ENCODE measurements at places on chromosomes 11 and 22.

DNA sequence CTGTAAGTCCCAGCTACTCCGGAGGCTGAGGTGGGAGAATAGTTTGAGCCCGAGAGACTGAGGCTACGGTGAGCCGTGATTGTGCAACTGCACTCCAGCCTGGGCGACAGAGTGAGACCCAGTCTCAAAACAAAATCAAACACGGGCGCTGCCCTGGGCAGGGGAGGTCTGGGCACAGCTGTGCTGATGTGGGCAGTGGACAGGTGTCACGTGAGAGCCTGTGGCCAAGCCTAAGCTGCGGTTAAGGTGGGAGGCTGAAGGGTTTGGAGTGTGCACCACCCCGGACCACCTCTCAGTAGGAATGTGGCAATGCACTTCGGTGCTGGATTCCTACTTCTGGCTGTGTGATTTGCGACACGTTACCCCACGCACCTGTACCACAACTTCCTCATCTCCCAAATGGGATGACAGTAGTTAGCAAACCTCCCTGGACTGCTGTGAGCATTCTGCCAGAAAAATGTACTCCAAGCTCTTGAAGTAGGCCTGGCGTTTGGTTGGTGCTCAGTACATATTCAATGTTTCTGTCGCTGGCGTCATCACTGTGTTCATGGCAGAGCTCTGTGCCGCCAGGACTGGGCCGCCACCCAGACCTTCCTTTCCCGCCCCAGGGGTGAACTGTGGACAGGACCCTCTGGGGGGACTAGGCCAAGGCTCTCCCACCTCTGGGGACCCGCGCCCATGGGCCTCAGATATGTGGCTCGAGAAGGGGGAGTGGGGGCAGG lies 807 bp upstream of the ZNF74 start:
- DNase-seq = no peak

GRCh38 chr22:19175602-19176174 lies 2.8 kb downstream of the SLC25A1 start:
- DNase-seq = no peak

DNA sequence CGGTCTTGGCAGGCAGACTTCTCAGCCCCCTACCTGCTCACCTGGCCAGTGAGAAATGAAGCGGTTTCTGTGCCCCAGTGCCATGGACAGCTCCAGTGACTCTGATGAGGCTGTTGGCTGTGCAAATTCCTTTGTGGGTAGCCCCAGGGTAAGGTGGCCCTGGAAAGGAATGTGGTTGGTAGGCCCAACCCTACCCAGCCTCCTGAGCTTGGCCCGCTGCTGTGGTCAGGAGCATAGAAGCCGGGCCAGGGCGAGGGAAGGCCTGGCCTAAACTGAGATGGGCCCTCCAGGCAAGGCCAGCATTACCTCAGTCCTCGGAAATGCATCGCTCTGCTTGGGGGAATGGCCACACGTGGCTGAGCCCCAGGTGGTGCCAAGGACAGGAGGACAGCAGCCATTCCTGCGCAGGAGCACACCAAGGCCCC lies 16.9 kb downstream of the DAGLA start:
- no peak for DNase-seq

GRCh38 chr22:46482056-46482675 lies 55.3 kb downstream of the CELSR1 start:
- no peak for DNase-seq

GRCh38 chr11:36306888-36307287 lies 10.8 kb downstream of the PRR5L start:
- DNase-seq = no peak

- DNase-seq = no peak
These were observed 2.7 kb downstream of the ARL2 start for GRCh38 chr11:65016705-65017104.

DNA sequence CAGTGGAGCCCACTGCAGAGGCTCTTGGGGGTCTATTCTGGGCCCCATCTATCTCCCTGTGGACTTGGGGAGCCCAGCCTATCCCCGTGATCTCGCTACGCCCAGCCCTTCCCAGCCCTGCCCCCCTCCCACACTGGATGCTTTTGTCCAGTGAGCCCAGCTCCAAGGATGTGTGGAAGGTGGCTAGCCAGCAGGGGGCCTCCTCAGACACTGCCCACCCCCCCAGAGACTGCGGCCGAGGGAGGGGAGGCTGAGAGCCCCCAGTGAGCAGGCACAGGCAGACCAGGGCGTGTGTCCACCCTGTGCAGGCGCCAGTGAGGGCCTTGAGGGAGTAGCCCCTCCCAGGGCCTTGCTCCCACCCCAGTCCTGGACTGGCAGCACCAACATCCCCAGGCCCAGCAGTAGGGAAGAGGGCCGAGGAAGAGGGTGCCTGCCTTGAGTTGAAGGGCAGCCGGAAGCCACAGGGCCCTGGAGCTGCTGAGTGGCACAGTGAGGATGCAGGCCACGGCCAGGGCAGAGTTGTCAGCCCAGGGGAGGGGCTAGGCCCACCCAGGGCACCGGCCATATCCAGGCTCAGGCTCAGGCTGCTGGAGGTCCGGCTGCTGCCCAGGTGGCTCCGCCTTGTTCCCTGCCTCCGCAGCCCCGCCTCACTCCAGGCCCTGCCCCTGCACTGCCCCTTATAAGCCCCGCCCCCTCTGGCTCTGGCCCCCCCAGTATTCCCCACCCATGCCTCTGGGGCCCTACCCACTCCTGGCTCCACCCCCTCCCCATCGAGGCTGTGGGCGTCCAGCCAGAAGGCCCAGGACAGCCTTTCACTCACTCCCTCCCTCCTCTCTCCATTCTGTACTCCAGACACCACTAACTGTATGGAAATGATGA lies 28.0 kb downstream of the MOB2 start:
- peak; percentile 71 for DNase-seq

DNA sequence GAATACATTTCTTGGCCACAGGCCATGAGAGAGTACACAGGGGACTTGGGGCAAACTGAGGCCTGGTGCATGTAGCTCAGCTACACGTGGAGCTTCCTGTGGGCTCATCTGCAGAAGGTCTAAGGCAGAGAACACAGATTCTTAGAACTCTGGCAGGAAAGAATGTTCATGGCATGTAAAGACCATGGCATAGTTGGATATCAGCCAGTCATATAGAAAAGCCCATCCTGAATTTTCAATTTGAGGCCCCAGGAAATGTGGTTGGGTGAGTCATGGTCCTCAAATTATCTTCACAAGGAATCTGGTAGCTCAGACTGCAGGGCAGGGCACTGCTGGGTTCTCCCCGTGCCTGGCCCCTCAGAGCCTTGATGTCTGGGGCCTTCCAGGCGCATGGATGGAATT lies 13.7 kb upstream of the ST3GAL4 start:
- DNase-seq = no peak

- DNase-seq = no peak
These were observed 135.2 kb upstream of the C11orf58 start for GRCh38 chr11:16603245-16603644.

GRCh38 chr11:71929491-71929890 lies 645 bp downstream of the RNF121 start:
- DNase-seq = no peak

GRCh38 chr11:13101644-13102512 lies 92.8 kb downstream of the RASSF10 start:
- DNase-seq = no peak

GRCh38 chr11:71452199-71453036 lies 585 bp upstream of the NADSYN1 start:
- peak; percentile 29 for DNase-seq

GRCh38 chr11:119218141-119218878 lies 12.2 kb downstream of the CBL start:
- DNase-seq = no peak

DNA sequence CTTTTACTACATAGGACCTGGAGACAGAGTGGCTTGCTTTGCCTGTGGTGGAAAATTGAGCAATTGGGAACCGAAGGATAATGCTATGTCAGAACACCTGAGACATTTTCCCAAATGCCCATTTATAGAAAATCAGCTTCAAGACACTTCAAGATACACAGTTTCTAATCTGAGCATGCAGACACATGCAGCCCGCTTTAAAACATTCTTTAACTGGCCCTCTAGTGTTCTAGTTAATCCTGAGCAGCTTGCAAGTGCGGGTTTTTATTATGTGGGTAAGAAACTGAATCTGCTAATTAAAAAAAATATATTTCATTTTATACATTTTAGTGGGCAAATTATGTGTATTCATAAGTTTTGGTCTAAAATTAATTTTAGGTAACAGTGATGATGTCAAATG lies 7.8 kb downstream of the BIRC3 start:
- no peak for DNase-seq

Data from NCI-H510A (cell line).